ENCODE measurements at places on chromosomes 7 and 10.

DNA sequence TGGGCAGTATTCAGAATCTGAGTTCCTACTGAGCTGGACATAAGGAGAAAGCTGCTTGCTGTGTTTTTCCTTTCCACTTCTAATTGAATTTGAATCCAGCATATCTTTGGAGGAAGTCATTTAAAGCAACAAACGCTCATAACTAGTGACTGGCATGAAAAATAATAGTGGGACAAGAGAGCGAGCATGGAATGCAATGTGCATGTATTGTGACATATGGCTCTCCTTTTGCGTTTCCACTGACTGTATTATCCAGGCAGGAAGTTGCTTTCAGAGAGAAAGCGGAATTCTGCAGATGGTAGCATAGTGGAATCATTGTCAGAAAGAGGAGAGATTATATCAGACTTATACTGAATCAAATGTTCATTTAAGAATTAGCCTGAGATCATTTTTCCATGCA, 368.6 kb downstream of the REEP3 start:
- DNase-seq, result no peak

- DNase-seq, result no peak
These were observed 84.5 kb upstream of the RET start for GRCh38 chr10:42992156-42992956.

GRCh38 chr7:28726555-28726954, 231.6 kb downstream of the TRIL start:
- no peak for DNase-seq

DNA sequence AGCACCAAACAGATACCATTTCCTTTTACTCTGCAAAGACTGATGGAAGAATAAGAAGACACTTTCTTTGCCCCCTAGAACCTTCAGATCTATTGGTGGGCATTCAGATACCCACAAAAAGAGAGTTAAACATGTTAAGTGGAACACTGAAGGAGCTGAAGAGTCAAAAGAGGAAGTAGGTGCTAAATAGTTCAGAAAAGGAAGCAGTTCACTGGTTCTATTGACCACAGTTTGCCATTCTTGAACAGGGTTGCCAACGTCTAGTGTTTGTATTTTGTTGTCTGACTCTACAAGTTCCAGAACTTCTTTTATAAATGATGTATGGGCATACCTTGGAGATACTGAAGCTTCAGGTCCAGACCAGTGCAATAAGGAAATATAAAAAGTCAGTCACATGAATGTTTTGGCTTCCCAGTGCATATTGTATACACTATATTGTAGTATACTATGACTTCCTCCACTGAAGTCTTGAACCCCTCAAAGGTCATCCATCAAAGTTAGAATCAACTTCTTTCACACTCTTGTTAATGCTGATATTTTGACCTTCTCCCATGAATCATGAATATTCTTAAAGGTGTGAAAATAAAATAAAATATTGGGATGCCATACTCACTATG, 47.5 kb upstream of the AGR3 start:
- no peak for DNase-seq

DNA sequence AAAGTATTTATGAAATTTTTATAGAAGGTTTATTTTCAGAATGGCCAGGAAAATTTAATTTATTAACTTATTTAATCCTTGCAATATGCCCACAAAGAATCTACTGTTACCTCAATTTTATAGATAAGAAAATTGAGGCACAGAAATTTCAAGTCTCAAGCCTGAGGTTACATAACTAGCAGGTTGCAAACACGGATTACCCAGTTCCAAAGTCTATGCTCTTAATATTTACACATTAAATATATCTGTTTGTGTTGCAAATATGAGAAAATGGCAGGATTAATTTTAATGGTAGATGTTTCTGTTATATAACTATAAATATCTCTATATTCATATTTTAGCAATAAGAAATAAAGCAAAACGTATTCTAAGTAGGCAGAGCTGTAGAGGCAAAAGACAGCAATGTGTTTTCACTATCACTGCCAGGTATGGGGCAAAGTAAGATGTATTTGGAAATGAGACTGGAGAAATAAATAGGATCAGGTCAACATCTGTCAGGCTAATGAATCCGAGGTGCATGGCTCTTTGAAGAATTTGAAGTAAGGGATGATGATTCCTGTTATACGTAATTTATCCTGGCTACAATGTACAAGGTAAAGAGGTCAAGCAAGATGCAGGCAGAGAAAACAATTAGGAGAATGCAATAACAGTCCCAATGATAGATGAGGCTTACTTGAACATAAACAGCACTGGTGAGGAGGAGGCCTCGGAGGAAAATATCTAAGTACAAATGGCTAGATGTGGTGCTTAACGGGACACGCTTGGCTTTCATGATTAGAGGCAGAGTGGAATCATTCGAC, 354.1 kb upstream of the VSTM2A start:
- DNase-seq, result no peak

- no peak for DNase-seq
These were observed 65.3 kb downstream of the FRMPD2 start for GRCh38 chr10:48209241-48209640.

DNA sequence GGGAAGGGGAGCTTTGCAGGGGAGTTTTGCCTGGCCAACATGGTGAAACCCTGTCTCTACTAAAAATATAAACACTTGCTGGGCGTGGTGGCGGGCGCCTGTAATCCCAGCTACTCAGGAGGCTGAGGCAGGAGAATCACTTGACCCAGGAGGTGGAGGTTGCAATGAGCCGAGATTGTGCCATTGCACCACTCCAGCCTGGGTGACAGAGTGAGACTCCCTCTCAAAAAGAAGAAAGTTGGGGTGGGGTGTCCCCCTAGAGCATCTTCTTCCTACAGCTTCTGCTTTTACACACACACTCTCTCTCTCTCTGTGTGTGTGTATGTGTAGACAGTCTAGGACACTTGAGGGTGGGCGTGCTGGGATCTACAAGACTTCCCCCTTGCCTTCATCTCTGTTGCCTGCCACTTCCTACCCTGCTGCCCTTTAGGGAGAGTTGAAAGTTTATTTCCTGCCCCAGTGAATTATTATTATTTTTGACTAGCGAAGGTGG, 21.7 kb downstream of the PLAU start:
- no peak for DNase-seq

DNA sequence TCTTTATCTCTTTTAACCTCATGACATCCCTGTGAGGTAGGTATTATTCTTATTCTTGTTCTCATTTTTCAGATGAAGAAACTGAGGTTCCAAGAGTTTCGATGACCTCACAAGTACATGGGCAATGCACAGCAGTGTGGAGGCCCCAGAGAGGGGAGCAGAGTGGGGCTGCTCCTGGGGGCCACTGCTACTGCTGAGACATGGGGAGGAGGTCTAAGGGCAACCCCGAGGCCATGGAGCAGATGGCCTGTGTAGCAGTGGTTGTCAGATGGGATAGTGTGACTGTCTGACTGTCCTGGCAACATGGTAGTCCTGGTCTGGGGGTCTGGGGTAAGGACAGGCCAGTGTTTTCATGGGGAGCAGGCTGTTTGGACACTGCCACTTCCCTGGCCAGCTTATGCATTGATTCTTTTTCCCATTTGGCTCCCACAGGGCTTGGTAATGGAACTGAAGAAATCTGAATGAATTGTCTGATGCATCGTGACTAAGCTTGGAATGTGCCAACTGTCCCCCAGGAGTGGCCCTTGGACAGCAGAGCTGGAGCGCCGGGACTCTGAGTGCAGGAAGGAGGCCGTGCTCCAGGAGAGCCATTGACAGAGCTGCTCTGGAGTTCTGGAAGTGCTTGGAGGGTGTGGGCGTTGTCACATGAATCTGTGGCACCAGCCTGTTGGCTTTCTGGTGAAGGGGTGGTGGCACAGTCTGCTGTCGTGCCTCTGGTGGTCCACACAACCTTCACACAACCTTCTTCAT, 40.9 kb downstream of the ADRA2A start:
- no peak for DNase-seq

DNA sequence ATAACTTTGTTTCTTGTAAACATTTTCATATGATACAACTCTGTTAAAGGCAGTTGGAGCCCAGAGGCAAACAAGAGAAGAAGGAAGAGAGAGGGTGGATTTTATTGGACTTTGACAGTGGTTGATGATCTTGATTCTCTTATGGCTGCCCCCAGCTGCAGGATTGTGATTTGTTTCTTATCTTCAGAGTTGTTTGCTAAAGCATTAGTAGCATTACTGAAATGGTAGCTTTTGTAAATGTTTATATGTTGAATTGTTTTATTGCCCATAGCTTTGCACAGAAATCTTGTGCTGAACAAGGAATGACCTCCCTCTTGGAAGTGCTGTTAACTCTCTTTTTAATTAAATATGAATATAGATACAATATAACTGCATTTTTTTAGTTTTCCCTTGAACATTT, 309.4 kb downstream of the AUTS2 start:
- DNase-seq, result no peak
